Bronchial epithelial cell (primary cell): ENCODE measurements at places on chromosomes 16 and 17.
A peak's percentile ranks its signal among the peaks of the same experiment; 100 is the strongest.

- DNase-seq = peak; percentile 54
These were observed 12.9 kb downstream of the CMIP start for GRCh38 chr16:81457326-81458133.

DNA sequence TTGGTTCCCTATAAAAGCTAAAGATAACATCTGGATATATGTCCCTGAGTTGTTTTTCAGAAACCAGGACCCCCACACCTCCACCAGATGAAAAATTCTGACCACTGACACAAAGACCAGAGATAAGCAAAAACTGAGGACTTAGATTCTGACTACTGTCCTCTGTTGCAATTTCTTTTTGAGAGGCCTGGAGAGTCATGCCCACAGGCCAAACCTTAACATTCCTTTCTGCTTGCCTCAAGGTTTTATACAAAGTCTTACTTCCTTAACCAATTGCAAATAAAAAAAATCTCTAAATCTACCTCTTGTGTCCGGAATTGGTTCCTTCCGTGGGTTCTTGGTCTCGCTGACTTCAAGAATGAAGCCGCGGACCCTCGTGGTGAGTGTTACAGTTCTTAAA, 228.5 kb downstream of the ABCC12 start:
- peak; percentile 70 for DNase-seq

- no peak for DNase-seq
These were observed 101.6 kb downstream of the RAB11FIP4 start for GRCh38 chr17:31492880-31493655.

- no peak for DNase-seq
These were observed 23.0 kb upstream of the PLCG2 start for GRCh38 chr16:81755915-81756614.

- DNase-seq = no peak
These were observed 691 bp downstream of the USB1 start for GRCh38 chr16:58001781-58002415.
